ENCODE measurements at places on chromosomes 7 and 10.

GRCh38 chr7:101146-102046 is 91.0 kb upstream of the FAM20C start:
- no peak for DNase-seq

DNA sequence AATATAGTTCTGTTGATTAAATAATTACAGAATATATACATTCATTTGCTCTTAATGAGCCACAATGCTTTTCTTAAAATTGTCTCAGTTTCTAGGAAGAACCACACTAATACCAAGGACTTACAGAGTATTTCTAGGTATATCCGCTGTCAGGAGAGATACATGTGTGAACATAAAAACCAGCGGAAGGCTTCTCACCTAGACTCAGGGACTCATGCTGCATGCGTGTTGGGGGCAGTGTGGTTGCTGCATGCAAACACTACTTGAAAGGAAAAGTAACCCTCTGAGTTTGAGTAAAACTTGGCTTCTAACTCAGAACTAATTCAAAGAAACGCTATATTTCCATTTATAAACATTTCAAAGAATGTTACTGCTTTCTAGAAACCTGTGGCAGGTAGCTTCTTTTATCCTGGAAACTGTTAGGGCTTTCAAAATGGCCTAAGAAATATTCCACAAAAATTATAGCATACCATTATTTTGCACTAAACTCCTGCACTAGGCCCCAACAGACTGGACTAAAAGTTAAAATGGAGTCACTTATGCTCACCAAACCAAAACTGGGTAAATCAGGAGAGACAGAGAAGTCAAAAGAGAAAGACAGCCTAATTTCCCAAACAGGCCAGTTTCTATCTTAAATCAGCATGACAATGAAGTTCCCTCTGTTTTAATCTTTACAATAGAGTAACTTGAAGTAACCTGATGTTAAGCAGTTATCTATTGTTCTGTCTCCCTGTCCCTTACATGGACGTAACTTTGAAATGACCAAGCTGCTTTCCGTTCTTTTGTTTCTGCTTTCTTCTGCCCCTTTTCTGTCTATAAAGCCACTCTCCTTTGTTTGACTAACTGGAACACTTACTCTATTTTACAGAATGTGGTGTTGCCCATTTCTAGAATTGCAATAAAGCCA is 95.2 kb upstream of the FAM133B start:
- DNase-seq, result no peak

DNA sequence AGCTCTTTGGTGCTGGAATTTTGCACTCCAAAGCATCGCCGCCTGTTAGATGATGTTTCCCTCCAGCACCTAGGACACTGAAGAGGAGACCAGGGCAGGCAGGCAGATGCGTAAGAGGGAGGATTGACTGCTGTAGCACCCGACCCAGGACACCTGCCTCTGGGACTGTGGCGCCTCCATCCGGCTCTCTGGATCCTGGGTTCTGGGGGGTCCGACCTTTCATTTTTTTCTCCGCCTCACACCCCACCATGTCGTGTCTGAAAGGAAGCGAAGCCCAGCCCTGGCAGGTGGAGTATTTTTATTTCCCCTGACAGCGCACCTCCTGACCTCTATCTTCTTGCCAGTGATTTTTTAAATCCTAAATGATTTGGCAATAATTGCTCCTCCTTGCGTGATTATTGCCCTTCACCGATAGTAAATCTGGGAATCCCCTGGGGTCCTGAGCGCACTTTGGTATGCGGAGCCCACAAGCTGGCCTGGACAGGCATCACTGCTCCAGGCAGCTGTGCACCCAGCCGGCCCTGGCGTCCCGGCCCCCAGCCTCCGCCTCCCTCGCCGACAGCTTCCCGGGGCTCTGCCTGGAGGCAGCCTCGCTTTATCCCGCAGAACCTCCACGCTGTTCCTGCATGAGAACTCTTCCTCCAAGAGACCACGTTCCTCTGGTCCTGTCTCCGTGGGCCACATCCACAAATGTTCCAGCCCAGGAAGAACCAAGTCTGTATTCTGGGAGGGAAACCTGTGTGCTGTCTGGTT is 48.4 kb downstream of the LHPP start:
- no peak for DNase-seq

- no peak for DNase-seq
Observed at GRCh38 chr7:94882891-94883290, 24.5 kb upstream of the PPP1R9A start.

GRCh38 chr10:29408847-29409240 is 120.0 kb downstream of the LYZL1 start:
- DNase-seq, result no peak

GRCh38 chr7:157903710-157904109 is 566.9 kb downstream of the DNAJB6 start:
- no peak for DNase-seq

DNA sequence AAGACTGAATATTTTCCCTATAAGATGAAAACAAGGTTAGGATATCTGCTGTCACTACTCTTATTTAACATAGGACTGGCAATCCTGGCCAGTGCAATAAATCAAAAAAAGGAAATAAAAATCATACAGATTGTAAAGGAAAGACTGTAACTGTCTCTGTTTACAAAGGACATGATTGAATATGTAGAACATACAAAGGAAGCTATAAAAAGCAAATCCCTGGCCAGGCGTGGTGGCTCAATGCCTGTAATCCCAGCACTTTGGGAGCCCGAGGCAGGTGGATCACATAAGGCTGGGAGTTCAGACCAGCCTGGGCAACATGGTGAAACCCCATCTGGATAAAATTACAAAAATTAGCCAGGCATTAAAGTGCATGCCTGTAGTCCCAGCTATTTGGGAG is 15.8 kb downstream of the ZNF485 start:
- DNase-seq, result no peak

DNA sequence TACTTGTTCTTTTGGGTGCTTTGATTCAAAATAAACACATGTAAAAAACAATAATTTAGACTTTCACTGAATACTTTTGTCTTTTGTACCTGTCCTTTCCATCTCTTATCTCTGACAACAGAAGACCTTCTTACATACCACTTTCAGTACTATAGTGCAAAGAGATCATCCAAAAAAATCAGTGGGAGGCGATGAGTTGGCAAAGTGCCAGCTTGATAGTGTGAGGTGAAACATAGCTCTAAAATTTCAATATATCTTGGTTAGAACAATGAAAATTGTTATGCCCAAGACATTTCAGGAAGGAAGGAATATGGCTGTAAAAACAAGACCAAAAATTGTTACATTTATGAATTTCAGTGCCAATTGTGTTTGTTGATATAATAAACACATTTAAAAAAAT is 390.2 kb upstream of the COBL start:
- no peak for DNase-seq

GRCh38 chr7:45324683-45325237 is 167.2 kb downstream of the RAMP3 start:
- DNase-seq, result no peak

- DNase-seq, result no peak
Observed at GRCh38 chr7:106463851-106464611, 179.2 kb upstream of the NAMPT start.

GRCh38 chr10:75334720-75335119 is 66.8 kb downstream of the ZNF503 start:
- DNase-seq, result no peak

GRCh38 chr7:714251-714671 is 12.2 kb upstream of the DNAAF5 start:
- DNase-seq, result no peak

GRCh38 chr10:29612657-29613056 is 22.1 kb downstream of the SVIL start:
- no peak for DNase-seq

DNA sequence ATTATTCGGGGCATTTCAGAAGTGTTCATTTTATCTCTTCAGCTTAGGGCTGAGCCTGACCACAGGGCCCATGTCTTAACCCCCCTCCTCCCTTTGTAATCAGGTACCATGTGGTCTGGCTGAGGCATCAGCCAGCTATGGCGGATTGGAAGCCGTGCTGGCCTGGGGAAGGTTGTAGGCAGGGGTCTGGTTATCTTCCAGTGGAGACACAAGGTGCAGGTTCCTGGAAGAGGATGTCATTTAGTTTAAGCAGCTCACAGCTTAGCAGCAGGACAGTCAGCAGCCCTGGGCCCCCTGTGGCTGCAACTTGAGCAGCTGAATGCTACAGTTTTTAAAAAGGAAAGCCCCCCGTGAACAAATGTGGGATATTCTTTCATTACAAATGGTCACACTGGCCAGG is 22.1 kb downstream of the BAG3 start:
- DNase-seq, result no peak

- no peak for DNase-seq
Observed at GRCh38 chr7:97005183-97006054, at the start of gene DLX6. DLX6 (plus strand) TSS chr7:97005553; CDS start chr7:97005978, 425 bp downstream.

DNA sequence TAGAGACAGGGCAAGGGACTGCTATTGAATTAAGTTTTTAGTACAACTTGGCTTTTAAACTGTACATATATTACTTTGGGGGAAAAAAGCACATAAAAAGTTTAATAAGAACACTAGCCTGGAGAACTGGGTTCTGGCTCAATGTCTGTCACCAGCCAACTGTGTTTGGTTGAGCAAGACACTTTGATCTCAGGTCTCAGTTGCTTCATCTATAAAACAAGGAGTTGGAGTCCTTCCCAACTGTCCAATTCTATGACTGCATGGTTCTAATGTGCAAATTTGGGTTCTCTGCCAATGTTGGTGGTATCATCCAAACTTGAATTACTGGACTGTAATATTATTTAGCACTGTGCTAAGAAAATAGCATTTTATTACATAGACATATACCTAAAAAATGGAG is 50.3 kb downstream of the ATXN7L1 start:
- no peak for DNase-seq

DNA sequence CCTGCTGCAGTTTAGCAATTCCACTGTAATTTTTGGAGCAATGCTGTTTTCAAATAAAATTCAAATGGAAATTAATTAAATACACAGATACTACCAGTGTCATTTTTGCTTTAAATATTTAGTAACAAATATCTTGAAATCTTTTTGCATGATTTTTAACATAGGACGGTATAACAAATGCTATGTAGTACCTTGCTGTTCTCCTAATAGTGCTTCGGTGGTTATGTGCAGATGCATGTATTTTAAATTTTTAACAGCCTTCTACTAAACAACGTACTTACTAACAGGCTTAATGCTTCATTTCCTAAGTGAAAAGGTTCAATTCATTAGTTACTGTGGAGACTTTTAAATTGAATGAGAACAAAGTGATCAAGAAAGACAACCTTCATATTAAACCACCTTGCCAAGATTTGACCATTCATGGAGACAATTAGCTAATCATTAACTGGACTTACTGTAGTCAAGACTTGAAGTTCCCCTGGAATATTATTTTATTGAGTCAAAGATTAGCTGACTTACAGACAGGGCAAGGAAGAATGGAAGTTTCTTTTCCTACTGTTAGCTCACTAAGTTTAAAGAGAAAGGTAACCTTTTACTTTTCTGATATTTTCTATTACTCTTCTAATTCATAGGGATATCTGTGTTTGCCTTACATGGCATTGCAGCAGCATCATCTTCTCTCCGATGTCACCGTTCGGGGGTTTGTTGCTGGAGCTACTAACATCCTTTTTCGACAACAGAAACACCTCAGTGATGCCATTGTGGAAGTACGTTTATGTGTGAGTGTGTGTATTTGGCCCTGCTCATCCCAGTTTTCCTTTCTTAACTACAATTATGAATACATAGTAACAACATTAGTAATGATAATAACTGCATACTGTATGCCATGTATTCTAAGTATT is 74.3 kb downstream of the AVL9 start:
- no peak for DNase-seq

DNA sequence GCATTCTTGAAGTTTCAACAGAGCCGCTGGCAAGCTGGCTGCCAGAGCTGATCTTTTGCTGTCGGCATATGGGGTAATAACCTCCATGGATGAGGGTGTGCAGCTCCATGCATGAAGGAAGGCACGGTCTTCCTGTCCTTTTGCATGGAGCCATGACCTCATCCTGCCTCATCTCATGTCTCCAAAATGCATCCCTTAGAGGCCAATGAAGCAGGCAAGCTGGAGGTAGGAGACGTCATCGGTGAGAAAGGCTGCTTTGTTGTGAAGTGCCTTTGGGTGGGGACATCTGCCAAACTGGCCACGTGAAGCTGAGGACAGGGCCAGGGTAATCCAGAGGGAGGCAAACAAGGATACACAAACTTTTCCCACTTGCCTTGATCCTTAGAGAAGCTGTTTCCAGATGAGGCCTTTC is 161.5 kb upstream of the TBX20 start:
- no peak for DNase-seq

GRCh38 chr10:99551158-99551557 is 18.4 kb downstream of the NKX2-3 start:
- DNase-seq, result no peak

- DNase-seq, result no peak
Observed at GRCh38 chr10:49642311-49642710, 28.5 kb downstream of the CHAT start.

- DNase-seq, result no peak
Observed at GRCh38 chr10:8927705-8928104, 873.2 kb downstream of the GATA3 start.

DNA sequence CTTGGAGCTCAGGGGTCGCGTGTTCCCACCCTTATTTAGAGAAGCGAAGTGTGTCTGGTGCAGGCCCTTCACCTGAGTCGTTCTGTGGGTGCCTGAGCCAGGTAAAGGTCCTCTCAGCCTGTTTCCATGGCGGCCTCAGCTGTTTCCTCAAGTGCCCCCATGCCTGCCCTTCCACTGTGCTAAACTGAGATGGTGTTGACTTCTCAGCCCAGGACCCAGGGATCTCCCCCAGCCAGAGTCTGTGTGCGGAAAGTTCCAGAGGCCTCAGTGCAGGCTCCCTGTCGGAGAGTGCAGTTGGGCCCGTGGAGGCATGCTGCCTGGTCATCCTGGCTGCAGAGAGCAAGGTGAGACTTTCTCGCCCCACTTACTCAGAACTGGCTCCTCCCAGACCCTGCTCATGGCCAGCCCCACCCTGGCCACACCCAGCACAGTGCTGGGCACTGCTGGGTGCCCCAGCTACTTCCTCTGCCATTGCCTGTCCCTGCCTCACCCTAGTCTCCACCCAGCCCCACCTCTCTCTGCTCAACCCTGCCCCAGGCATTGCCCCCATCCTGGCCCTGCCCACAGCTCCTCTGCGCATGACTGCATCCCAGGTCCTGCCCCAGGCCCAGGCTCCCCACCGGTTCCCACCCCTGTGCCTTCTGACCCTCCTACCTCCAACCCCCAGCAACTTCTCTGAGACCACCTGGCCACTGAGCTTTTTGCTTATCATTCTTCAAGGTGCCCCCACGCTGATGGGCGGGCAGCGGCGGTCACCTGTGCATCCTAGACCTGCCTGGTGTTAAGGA is 20.3 kb downstream of the NACAD start:
- DNase-seq, result no peak

DNA sequence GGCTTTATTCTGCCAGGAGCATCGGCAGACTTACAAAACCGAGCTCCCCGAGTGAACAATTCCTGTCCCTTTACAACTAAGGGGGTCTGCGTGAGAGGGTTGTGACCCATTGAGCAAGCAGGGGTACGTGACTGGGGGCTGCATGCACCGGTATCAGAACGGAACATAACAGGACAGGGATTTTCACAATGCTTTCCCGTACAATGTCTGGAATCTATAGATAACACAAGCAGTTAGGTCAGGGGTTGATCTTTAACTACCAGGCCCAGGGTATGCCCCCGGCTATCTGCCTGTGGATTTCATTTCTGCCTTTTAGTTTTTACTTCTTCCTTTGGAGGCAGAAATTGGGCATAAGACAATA is 38.1 kb upstream of the GSDME start:
- DNase-seq, result no peak

All from activated gamma-delta T cell (primary cell).